Kidney (tissue), 22 donors: ENCODE measurements at places on chromosomes 2 and 18. TPM values are rescaled to one million over a fixed set of nuclear protein-coding genes. Genes with fewer than 3 reads are reported as not detected.

Gene TOGARAM2
- 0.60 TPM for total RNA-seq

Gene FOXI3
- total RNA-seq = not detected

Gene FTCDNL1
- total RNA-seq = 3.4 TPM

Gene POTEC
- total RNA-seq = not detected

Gene SPATS2L
- total RNA-seq = 166 TPM

Gene BOLL
- total RNA-seq = not detected

DNA sequence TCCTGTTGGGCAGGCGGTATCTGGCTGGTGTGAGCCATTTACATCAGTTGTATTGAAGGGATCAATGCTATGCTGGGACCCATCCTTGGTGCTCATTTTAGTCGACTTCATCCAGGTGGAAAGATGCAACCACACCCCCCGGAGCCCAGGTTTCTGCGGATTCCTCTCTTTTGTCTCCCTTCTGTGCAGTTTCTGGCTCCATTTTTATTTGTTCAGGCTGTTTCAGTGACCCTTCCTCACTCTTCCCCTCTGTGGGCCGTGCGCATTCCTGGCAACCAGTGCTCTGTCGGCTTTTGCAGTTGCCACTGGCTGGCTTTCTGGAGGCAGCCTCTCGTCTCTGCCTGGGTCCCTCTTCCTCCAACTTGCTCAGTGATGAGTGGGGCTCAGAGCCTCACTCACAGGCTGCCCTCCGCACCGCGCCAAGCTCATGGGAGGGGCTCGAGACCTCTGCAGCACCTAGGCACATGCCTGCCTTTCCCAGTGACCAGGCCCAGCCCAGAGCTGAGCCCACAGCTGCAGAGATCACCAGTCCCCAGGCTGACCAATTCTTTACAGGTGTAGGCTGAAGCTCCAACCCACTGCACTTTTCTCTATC lies 12.1 kb downstream of the SH3RF3 start:
- no peak for DNase-seq

GRCh38 chr2:241965931-241966412 lies 96.4 kb downstream of the RTP5 start:
- DNase-seq = peak; percentile 54

DNA sequence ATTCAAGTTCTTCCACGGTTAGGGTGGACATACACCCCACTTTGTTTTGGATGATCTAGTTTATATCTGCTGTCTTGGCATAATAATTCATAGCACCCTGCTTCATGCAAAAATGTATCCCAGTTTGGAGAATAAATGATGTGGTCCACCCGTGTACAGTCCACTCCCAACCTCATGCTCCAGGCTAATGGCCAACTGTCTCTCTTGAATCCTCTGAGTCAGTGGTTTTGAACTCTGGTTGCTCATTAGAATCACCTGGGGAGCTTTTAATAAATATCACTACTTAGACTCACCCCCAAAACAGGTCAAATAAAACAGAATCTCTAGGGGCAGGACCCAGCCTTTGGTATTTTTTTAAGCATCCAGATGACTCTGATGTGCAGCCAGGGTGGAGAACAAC lies 78.5 kb downstream of the SDC1 start:
- DNase-seq = no peak
